NCI-H524 treated with DMSO at 0.1 percent for 48 hours (cell line): ENCODE measurements at places on chromosomes 5 and 9.

- no peak for DNase-seq
Measured at GRCh38 chr9:109935406-109936087, 155.5 kb downstream of the PALM2AKAP2 start.

DNA sequence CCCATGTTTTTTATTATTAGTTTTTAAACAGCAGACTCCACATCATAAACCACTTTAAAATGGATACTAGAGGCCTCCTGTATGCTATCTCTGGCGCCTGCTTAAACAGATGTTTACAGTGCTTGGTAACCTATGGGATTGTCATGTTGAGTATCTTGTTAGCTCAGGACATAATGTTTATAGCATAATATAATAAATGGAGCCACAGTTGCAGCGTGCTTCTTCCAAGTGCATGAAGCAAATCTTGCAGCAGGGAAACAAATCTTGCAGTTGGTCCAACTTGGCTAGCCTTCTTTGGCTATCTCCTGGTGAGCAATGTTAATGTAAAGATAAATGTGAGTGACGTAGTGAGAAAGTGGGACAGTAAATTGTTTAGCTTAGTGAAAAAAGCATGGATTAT lies 2.8 kb downstream of the GHR start:
- no peak for DNase-seq

- DNase-seq, result no peak
Measured at GRCh38 chr5:89869346-89869745, 540.2 kb downstream of the CETN3 start.

- DNase-seq, result no peak
Measured at GRCh38 chr9:117028103-117028858, 341.2 kb downstream of the TRIM32 start.

- DNase-seq, result no peak
Measured at GRCh38 chr9:127223266-127223665, 41.3 kb upstream of the GARNL3 start.
